Smooth muscle cell of the coronary artery (primary cell): ENCODE measurements at places on chromosomes 11 and 22. TPM values are rescaled to one million over a fixed set of nuclear protein-coding genes. Genes with fewer than 3 reads are reported as not detected.

The KRTAP5-11 gene
- total RNA-seq: not detected in 2 replicates

The CAVIN3 gene
- 51.8 and 199 TPM in 2 replicates for total RNA-seq

The FOLR3 gene
- 5.5 TPM in 1 of 2 replicates, not detected in the other for total RNA-seq

The UPB1 gene
- total RNA-seq: 1.4 TPM in 1 of 2 replicates, not detected in the other

The SLC5A12 gene
- total RNA-seq: not detected in 2 replicates

The OR4A16 gene
- total RNA-seq: not detected in 2 replicates

The CCDC89 gene
- total RNA-seq: 2.6 and 5.6 TPM in 2 replicates

The PDGFB gene
- 0.70 and 13.7 TPM in 2 replicates for total RNA-seq

The NECTIN1 gene
- total RNA-seq: 2.5 and 2.6 TPM in 2 replicates

The KCNQ1OT1 gene
- 2.1 and 2.5 TPM in 2 replicates for total RNA-seq

The FAM227A gene
- 0.75 and 2.2 TPM in 2 replicates for total RNA-seq

The CRYAB gene
- 20.4 and 40.8 TPM in 2 replicates for total RNA-seq
